Fibroblast of the aortic adventitia (primary cell): ENCODE measurements at places on chromosomes 7 and 10. TPM values are rescaled to one million over a fixed set of nuclear protein-coding genes. Genes with fewer than 3 reads are reported as not detected.

Gene CYP3A7
- 0.74 TPM in 1 of 2 replicates, not detected in the other for total RNA-seq

Gene DNAH11
- 2.7 TPM in 1 of 2 replicates, not detected in the other for total RNA-seq

Gene FKBP6
- total RNA-seq, result not detected in 2 replicates

Gene PLA2G12B
- not detected in 2 replicates for total RNA-seq

Gene SPDYE2B
- total RNA-seq, result 0.16 TPM in 1 of 2 replicates, not detected in the other

Gene GRID2IP
- not detected in 2 replicates for total RNA-seq

Gene PLAC9
- 32.1 and 78.7 TPM in 2 replicates for total RNA-seq

Gene EPHA1
- total RNA-seq, result not detected in 2 replicates

Gene VPS37D
- total RNA-seq, result 1.9 and 31.2 TPM in 2 replicates

Gene ATOH7
- not detected in 2 replicates for total RNA-seq

Gene SORBS1
- total RNA-seq, result 0.36 and 0.74 TPM in 2 replicates

Gene GPR15LG
- not detected in 2 replicates for total RNA-seq
